ENCODE measurements at places on chromosomes 6 and 20.

DNA sequence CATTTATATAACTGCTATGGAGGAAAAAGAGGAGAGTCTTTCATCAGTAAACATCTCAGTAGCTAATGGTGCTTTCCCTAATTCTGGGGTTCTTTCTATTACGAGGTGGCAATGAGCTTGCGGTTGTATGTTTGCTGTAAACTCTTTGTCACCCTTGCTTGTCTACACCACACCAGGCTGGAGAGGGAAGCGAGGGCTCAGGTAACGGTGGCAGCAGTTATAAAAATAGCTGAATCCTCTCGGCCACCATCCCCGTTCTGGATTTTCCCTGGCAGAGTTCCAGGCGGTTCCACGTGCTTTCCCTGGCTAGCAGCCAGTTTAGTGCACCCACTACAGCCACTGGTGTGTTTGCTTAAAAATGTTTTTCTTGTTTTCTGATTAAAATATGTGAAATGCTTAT lies 39.0 kb downstream of the MAS1 start:
- DNase-seq: no peak

DNA sequence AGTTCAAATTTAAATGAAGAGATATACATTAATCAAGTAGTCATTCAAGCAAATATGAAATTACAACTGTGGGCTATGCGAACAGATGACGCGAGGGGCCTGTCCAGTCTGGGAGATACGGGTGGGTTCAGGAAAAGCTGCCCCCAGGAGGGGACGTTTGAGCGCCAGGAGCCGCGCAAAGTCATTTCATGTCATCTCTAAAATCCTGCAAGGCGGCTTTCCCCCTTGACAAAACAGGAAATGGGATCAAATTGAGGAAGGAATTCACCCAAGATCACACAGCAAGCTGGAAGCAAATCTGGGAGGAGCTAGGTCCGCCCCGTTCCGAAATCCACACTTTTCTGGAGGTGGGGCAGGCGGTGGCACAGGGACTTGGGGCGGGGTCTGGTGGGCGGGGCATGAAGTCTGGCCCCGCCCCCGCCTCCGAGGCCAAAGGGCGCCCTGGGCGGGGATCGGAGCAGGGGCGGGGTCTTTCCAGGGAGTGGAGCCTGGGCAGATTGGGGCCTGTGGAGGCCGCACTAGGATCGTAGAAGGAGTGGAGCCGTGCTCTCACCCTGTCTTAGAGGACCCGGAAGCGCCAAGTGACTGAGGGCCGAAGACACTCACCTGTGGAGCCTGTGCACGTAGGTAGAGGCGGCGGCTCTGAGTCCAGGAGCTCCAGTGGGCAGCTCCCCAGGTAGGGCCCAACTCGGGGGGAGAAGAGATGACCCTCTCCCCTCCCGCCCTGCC lies at the start of gene LPIN3:
Gene LPIN3 (plus strand): TSS at position 495 of the 729 bp plus-strand sequence. CDS start 4,983 bp downstream, outside the sequence.
- peak; percentile 39 for DNase-seq

- no peak for DNase-seq
These were observed 16.1 kb upstream of the RNF144B start for GRCh38 chr6:18371010-18371409.

DNA sequence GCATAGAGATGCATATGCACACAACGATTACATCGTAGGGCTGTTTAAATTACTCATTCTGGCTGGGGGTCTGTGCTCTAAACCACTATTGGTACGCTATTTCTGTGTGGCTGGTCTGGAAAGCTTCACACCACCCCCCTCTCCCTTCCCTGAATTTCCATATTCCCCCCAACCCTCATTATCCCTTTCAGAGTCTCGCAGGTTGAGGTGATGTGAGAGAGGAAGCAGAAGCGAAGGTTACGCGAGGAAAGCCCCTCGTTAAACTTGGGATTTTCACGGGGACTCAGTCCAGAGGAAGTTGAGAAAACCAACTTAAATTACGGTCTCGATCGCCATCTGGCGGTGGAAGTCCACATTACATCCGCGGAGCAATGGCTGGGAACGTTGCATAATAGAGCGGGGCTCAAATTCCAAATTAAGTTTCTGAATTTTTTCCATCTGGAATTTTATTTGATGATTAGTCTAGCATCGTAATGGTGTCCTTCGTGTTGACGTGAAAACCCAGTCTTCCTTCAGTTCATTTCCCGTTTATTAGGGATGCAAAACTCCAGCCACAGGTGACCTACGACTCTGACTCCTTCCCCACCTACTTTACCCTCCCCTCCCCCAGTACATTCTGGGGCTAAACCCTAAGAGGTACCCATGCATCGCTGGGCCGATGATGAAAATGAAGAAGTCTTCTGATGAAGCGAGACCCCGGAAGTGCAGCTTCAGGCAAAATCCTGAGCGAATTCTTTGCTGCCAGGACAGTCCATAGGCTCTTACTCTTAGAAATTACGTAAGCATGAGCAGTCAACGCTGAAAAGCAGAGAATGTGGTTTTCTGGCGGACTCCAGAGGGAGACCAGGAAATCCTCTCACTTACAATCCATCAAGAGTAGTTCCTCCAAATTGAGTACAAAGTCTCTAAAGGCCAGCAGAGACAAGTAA lies 19.7 kb downstream of the HLA-DOB start:
- DNase-seq: peak; percentile 57

- DNase-seq: no peak
These were observed 12.8 kb downstream of the TEAD3 start for GRCh38 chr6:35483893-35484645.

- no peak for DNase-seq
These were observed 38.6 kb downstream of the NKX2-4 start for GRCh38 chr20:21358737-21359136.

DNA sequence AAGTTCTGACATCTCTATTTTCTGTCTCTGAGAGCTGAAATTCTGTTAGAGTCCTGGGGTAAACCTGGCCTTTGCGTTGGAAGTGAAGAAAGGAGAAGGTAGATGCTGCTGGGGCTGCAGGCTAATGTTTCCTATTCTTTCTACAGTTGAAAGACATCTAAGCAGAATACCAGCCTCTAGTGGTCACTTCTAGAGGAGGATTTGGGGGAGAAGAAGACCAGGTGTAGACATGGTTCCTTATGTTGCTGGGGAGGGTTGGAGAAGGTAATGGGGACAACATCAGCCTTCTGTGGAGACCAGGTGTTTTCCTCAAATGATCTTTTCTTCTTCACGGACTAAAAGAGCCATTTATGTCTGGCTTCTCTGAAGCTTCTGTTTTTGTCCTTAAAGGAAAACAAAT lies 62.6 kb downstream of the BTBD3 start:
- DNase-seq: no peak

- no peak for DNase-seq
These were observed 289.7 kb downstream of the KCNQ5 start for GRCh38 chr6:72911463-72912155.

DNA sequence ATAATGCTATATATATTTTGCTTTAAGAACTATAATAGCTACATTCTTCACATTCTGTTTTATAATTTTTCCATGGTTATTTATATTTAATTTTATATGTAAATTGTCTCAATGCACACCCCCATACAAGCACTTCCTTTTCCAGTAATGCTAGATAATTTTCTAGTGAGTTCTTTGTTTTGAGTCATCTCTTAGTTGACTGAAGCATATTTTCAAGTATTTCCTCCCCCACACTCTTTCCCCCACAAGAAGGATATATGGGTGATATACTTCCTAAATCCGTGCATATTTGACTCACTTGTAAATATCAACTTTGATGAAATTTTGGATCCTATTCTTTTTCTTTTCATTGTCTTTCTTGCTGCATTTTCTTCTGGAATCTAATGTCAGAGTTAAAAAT lies 82.1 kb upstream of the SRSF6 start:
- DNase-seq: no peak

DNA sequence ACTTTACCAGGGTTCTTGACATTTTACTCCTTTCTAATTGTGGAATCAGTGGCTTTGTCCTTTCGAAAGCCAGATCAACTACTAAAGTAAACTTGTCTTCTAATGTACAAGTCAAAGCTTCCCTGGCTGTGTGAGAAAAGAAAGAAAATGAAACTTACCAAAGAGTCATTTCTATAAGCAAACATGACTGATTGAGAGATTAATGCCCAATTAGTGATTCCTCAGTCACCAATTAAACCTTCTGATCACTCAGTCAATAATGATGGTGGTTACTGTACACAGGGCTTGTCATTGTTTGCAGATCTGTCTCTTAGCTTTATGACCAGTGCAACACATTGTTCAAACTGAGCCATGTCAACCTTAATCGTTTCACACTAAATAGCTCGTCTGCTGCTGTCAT lies 1168.4 kb upstream of the CITED2 start:
- no peak for DNase-seq

GRCh38 chr20:63094767-63095499 lies 88.2 kb upstream of the BHLHE23 start:
- DNase-seq: no peak

DNA sequence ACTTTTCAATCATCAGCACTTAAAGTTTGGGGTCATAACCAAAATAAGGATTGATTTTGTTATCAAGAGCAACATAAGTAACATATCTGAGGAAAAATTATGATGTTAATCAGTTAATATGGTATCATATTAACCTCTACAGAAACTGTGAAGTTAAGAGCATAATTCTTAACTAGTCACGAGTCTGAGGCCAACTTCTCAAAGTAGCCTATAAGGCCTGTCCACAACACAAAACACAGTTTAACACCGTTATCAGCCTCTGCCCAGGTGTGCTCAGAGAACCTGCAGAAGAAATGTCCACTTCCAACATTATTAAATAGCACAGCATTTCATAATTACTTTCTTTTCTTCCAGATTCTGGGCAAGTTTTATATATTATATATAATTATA lies 1.1 kb downstream of the STX7 start:
- DNase-seq: no peak

DNA sequence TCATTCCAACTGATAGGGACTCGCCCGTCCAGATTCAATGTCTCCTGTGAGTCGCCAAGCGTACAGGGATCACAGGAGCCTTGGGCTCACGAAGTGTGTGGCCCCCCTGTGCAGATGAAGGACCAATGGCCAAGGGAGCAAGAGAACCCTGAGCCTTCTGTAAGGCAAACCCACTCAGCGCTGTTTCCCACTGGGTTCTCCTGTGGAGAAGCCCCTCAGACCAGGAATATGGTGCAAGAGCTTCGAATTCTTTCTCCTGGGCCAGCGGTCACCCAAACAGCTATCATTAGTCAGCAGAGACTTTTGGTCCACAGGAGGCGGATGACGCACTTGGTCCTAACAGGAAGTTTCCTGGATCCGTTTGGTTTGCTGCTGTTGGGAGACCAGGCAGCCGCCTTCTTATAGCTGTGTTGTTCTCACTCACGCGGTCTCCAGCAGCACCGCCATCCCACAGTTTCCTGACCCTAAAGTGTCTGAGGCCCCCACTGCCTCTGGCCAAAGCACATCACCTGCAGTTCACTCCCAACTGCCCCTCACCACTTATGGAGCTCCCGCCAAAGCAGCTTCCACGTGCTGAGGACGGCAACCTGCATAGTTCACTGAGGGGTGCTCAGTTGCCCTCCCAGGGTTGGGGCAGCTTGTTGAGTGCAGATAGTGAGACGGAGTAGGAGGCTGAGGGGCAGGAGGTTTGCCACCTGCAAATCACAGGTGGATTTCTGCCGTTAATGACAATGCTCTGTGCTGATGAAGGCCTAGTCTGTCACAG lies 268.6 kb downstream of the ERMARD start:
- DNase-seq: no peak

DNA sequence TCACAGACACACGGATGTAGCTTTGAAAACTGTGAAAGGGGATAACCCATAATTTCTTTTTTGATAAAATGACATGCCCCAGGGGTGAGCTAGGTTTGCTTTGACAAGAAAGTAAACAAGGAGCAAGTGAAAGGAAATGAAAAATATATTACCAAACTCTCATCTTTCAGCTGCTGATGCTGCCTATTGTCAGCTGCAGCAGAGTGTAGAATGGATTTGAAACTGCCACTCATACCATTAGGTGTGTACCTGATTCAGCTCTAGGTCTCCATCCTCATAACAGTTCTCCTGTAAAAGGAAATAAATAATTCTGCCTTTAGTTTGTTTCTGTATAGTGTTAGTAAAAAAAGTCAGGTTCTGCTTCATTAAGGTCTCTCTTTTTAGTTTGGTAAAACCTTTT lies 415.1 kb upstream of the MARCKS start:
- no peak for DNase-seq

- DNase-seq: peak; percentile 13
These were observed 47.4 kb downstream of the LGSN start for GRCh38 chr6:63272397-63272796.

GRCh38 chr20:35845561-35845960 lies 73.7 kb downstream of the PHF20 start:
- DNase-seq: no peak

DNA sequence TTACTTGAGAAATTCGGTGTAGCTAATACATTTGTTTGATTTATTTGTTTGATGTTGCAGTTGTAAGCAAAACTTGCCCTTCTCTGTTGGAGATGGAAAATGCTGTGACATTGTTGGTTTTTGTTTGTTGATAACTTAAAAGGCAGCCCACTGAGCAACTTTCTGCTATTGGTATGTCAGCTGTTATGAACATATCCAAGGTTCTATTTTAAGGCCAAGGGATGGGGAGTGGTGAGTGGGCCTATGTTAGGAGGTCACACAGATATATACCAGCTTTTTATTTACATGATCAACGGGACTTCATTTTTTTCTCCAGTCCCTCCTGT lies 5.7 kb downstream of the QKI start:
- DNase-seq: no peak

- DNase-seq: no peak
These were observed 159.9 kb upstream of the TOP1 start for GRCh38 chr20:40868551-40869217.

GRCh38 chr6:74720923-74721322 lies 484.9 kb downstream of the COL12A1 start:
- DNase-seq: no peak

DNA sequence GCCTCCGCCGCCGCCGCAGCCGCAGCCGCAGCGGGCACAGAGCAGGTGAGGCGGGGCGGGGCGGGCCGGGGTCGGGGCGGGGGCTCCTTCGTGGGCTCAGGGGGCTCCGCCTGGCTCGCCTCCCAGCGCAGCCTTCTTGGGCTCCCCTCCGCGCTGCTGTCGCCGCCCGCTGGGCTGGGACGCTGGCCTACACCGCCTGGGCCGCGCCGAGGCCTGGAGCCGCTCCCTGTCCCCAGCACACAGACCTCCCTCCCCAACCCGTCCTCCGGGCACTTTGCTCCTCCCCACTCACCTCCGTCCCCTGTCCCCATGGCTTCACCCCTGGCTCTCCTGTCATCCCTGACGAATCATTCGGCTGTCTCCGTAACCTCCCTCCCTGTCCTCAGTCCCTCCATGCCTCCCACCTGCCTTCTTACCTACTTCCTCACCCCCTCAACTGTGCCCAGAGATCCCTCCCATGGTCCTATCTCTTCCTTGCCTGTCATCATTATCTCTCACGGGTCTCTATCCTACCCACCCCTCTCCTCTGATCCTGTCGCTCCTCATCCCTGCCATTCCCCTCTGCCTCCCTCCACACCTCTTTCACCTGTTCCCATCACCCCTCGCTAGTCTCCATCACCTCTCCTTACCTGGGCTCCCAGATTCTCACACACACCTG lies 512 bp downstream of the TTBK1 start:
- DNase-seq: no peak

- DNase-seq: no peak
These were observed 207.2 kb downstream of the PHACTR1 start for GRCh38 chr6:12923644-12924235.

DNA sequence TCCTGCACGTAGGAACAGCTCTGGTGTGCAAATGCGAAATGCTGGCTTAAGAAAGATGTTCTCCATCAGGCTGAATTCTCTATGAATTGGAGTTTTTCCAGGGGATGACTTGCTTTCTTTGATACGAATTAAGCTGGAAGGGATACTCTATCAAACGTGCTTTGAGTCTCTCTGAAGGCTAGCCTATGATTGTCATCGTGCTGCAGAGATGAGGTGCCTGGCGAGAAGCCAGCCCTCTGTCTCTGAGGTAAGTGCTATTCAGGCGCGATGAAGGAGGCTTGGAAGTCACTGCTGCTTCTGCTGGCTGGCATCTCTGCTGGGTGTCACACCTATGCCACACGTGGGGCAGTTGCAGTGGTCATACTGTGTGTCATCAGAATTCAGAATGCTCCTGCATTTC lies 223.7 kb downstream of the TAF4 start:
- no peak for DNase-seq

Data from H4 (cell line).